ENCODE measurements at places on chromosomes 4 and X.

- DNase-seq = no peak
Observed at GRCh38 chr4:146256328-146256727, 42.0 kb downstream of the REELD1 start.

DNA sequence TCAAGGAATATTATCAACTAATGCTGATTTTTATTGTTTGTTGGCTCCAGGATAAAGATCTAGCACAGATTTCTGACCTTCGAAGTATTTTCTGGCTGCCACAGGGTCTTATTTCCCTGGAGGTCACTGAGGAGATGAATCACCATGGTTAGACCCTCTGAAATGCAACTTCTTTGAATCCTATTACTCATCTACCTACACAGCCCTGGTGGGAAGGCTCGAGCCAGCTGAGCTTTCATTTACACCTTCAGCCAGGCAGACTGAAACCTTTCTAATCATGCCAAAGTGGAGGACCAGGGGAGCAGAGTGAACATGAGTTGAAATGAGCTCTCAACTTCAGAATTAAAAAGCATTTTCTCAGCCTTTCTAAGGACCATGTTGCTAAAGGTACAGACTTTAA lies 130.5 kb downstream of the SMIM20 start:
- no peak for DNase-seq

DNA sequence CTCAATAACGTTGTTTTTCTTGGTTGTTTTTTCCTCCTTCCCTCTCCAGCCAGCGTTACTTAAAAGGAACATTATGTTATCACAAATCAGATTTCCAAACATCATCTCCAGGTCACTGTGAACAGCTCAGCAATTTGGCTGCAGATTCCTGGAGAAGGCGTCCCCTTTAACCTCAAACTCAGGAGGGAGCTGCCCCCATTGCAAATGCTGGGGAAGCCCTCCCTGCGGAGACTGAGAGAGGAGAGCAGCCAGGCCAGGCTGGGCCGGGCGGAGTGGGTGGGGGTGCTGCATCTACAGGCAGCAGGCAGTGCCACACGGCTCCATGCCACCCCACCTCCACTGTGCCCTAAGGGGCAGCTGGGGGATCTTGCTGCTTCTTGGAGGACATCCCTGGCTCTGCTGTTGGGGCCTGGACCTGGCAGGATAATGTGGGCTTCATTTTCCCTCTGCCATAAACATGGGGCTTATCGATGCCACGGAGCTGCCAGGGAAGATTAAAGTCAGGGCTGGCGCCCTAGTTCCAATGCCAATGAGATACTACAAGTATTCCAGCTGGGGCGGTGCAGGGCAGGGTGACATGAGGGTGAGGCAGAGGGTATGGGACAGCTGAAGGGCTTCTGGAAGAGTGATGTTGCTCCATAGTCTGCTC lies 148.8 kb downstream of the PJA1 start:
- DNase-seq = no peak

DNA sequence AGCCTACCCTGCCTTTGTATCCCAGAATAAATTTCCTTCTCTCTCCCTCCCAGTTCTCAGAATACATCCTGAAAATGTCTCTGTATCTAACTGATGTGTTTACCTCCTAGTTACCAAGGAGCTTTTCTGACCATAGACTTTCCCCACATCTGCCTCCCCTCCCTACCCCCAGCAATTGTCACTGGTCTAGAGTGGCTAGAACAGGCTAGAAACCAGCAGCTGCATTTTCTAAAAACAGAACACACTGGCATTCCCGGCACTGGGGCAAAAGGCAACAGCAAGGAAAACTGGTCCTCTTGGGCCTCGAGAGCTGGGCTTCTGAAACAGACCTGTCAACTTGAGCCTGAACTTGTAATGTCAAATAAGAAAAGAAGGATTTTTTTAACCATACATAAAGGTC lies 16.4 kb downstream of the TASL start:
- DNase-seq = no peak

DNA sequence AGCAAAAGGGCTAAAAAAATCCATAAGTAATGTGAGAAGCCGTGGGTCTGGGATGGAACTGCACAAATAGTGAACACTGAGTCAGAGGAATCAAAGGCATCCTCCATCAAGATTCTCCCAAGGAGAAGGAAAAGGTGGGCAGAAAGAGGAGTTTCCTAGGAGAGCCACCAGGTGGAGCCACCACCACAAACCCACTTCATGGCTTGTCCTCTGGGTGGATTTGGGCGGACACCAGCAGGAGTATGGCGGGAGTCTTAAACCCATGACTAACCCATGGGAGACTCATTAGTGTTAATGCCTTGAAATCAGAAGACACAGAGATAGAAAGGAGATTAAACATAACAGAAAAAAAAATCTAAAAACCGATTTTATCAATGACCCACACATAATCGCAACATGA lies 147.7 kb downstream of the SH3KBP1 start:
- peak; percentile 49 for DNase-seq

DNA sequence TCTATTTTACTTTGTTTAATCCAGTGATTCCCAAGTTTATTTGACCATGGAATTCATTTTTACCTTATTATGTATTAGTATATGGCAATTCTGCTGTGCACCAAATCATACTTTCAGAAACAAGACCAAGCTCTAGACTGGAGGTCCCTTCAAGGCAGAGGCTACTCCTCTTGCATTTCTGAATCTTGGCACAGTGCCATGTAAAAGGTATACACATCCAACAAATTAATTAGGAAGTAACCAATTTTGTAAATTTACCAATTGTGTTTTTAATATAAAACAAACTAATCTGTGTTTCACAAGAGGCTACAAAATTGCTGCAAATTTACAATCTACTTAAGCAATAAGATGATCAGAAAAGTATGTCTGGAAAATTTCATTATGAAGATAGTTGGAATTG lies 712.2 kb upstream of the HS3ST1 start:
- no peak for DNase-seq

DNA sequence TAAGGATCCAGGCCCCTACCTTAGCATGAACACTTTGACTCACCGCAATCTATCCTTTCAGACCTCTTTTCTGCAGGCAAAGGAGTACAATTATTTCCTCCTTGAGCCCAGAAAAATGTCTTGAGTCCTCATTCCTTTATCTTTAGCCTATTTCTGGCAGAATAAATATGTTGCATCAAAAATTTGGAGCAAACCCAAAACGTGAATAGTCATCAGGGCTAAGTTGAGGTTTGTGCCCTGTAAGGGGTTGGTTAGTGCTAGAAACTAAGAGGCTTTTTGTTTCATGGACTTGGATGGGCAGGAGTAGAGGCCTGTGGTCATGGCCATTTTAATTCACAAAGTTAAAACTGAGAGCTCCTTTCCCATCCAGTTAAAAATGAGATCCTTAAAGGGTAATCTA lies 460.3 kb downstream of the GBA3 start:
- no peak for DNase-seq

GRCh38 chrX:39859991-39860861 lies 237.5 kb downstream of the BCOR start:
- peak; percentile 56 for DNase-seq

GRCh38 chr4:20723019-20723418 lies 22.8 kb downstream of the PACRGL start:
- no peak for DNase-seq

- no peak for DNase-seq
Observed at GRCh38 chr4:123659730-123660129, 263.1 kb downstream of the SPRY1 start.

DNA sequence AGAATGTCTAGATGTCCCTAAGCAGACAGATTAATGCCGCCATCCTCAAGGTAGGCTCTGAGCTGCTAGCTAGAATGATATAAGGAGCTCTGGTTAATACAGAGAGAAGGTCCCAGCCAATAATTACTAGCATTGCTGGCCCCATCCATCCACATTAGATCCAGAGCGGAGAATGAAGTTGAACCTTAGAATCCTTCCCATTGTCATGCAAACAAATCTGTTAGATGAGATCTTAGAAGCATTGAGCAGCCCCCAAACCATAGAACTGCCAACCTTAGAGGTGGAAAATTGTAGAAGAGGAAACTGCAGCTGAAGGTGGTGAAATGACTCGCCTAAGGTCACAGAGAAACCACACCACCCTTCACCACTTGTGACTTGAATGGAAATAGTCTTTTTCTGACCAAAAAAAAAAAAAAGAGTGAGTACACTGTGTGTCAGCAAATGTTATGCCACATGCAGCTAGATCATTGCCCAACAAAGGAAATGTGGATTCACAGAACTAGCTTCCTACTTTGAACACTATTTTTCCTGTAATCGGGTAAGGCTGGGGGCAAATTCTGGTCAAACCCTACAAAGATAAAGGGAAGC lies 162.1 kb downstream of the SMIM20 start:
- DNase-seq = no peak

- no peak for DNase-seq
Observed at GRCh38 chr4:52755426-52755825, 4.2 kb upstream of the ERVMER34-1 start.

DNA sequence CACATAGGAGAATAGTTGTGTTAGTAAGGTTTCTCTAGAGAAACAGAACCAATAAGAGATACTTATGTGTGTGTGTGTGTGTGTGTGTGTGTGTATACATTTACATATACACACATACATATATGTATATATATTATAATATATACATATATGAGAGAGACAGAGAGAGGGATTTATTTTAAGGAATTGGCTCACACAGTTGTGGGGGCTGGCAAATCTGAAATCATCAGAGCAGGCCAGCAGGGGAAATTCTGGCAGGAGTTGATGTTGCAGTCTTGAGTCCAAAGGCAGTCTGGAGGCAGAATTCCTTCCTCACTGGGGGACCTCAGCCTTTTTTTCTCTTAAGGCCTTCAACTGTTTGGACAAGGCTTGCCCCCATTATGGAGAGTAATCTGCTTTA lies 38.6 kb upstream of the NHS start:
- no peak for DNase-seq
